ENCODE measurements at places on chromosomes 7 and 10. TPM values are rescaled to one million over a fixed set of nuclear protein-coding genes. Genes with fewer than 3 reads are reported as not detected.

DNA sequence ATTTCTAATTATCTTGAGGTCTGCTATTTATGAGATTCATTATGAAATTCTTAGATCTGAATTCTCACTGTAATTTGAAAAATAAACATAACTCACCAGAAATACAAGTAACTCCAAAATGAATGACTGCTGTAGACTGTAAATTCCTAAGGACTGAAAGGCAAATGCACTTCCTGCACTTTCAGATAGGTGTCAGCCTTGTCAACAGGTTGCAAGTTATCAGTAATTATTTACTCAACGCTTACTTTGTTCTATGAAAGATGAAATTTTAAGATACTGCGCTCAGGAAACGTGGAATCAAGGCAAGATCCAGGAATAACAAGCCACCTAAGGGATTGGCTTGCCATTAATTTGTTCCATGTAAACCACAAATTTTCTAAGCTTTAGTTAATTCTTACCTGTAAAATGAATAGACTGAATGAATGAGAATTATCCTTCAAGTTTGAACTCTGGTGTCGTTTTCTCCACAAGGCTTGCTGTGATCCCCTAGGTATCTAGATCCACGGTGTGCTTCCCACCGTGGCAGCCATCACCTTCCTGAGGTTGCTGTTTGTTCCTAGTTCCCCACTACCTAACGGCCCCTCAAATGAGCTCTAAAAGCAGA is 12.6 kb downstream of the DHX32 start:
- DNase-seq: peak; percentile 17

CREM gene
- polyA plus RNA-seq: 43.4 TPM

DNA sequence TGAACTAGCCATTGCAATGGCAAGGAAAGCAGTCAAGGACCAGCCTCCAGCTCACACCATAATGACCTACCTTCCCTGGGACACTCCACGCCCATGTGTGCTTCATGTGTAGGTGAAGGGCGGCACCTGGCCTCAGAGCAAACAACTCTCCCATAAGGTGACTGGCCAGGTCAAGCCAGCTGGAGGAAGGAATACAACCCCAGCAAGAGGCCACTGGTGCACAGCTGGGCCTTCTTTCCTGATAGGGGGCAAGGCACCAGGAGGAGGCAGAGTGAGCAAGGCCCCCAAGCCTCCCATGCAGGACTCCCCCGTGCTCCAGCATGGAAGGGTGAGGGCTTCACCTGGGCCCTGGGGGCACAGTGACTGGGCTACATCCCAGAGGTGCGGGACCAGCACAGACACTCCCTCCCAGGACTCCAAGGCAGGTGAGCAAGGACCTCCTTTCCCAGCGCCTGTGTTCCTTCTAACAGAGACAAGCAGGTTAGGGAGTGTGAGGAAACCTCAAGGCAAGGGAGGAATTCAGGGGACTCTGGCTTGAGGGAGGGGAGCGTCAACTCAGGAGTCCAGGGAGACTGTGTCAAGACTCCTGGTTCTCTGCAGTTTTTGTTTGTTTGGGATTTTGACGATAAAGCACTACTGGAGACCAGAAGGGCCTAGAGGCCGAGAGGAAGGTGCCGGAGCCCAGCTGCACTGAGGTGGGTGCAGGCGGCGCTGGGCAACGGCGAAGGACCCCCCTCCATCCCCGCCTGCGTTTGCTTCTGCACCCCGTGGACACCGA is 1.7 kb downstream of the PTPRN2 start:
- no peak for DNase-seq

DNA sequence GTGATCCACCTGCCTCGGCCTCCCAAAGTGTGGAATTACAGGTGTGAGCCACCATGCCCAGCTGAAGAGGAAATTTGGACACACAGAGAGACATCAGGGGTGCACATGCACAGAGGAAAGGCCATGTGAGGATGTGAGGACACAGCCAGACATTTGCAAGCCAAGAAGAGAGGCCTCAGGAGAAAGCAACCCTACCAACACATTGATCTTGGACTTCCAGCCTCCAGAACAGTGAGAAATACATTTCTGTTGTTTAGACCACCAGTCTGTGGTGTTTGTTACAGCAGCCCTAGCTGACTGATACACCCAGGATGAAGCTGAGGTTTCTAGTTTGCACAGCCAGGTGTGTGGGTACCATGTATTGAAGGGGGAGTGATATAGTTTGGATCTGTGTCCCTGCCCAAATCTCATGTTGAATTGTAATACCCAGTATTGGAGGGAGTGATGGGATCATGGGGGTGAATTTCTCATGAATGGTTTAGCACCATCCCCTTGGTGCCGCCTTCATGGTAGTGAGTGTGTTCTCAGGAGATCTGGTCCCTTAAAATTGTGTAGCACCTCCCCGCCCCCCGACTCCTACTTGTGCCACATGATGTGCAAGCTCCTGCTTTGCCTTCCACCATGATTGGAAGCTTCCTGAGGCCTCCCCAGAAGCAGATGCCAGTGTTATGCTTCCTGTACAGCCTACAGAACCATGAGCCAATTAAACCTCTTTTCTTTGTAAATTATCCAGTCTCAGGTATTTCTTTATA is 64.7 kb upstream of the DUSP5 start:
- no peak for DNase-seq

GSTO2 gene
- polyA plus RNA-seq: 52.8 TPM

INA gene
- polyA plus RNA-seq: 0.53 TPM

Data from left kidney (tissue), 8 donors.